OCI-M1 (cell line): ENCODE measurements at places on chromosomes 12 and 14.

GRCh38 chr12:89924191-89924590 is 215.6 kb upstream of the ATP2B1 start:
- DNase-seq = no peak

DNA sequence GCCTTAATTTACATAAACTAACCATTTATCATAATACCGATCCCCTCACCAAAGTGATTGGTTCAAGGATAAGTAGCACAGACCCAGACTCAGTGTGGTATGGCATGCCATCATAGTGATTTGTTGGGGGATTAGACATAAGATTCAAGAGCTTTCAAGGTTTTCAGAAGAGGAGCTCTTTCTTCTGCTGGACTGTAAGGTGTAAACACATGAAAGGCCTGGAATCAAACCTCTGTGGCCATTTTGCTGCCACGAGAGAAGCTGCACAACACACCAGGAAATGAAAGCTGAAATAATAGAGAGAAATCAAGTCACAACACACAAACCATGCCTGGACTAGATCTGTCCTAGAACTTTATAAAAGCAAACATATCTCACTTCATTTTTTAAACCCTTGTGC is 30.8 kb downstream of the BTG1 start:
- DNase-seq = no peak

GRCh38 chr14:79971330-79971729 is 240.0 kb downstream of the DIO2 start:
- no peak for DNase-seq

GRCh38 chr14:54219261-54220070 is 177.3 kb upstream of the CDKN3 start:
- no peak for DNase-seq

- no peak for DNase-seq
These were observed 57.4 kb downstream of the RPH3A start for GRCh38 chr12:112848972-112849371.

GRCh38 chr12:44000309-44000952 is 164.6 kb downstream of the TMEM117 start:
- DNase-seq = peak; percentile 83
